EH (cell line): ENCODE measurements at places on chromosomes 1 and 21.

DNA sequence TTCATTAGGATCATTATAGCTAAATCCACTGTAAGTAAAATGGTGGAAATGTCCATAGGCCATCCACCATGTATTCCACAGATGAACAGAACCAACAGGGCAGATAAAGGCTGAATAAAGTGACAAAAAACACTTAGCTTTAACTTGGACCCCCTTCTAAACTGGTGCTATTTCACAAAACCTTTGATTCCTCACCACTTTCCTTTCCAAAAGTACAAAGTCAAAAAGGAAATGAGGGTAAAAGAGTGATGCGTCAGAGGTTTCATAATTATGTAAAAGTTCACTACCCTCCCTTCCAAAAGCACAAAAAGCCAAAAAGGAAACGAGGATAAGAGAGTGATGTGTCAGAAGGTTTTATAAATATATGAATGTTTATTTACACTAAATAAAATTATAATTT, 172.2 kb downstream of the TBX15 start:
- DNase-seq = no peak

DNA sequence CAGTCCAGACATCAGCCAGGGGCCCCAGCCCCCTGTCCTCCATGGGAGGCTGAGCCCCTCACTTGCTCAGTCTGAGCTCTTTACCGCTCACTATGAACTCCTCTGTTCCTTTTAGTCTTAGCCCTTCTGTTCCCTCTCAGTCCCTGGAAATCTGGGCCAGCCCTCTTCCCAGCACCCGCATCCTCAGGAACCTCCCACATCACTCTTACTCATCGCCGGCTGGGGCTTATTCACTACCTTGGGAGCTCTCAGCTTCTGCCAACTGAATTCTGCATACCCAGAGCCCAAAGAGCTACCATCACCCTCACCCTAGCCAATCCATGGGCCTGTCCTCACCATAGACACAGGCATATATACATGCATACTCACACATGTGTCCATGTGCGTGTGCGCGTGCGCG, 11.5 kb downstream of the KNCN start:
- peak; percentile 75 for DNase-seq

- no peak for DNase-seq
Measured at GRCh38 chr1:56396581-56396980, 182.8 kb downstream of the PLPP3 start.

GRCh38 chr1:34128186-34128889, 36.7 kb downstream of the CSMD2 start:
- DNase-seq = no peak

- DNase-seq = no peak
Measured at GRCh38 chr1:167905182-167905581, 8.8 kb downstream of the ADCY10 start.

- no peak for DNase-seq
Measured at GRCh38 chr1:47893412-47893811, 103.8 kb downstream of the TRABD2B start.

DNA sequence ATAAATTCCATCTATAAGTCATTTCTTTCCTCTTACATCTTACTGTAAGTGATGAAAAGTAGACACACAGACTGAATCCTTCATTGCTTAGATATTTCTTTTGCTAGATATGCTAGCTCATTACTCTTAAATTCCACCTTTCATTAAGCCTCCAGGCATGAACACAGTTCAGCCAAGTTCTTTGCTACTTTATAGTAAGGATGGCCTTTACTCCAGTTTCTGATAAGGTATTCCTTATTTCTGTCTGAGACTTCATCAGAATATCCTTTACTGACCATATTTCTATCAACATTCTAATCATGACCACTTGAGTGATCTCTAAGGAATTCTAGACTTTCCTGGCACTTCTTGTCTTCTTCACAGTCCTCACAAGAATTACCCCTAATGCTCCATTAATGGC, 191.7 kb upstream of the KCTD3 start:
- peak; percentile 13 for DNase-seq

DNA sequence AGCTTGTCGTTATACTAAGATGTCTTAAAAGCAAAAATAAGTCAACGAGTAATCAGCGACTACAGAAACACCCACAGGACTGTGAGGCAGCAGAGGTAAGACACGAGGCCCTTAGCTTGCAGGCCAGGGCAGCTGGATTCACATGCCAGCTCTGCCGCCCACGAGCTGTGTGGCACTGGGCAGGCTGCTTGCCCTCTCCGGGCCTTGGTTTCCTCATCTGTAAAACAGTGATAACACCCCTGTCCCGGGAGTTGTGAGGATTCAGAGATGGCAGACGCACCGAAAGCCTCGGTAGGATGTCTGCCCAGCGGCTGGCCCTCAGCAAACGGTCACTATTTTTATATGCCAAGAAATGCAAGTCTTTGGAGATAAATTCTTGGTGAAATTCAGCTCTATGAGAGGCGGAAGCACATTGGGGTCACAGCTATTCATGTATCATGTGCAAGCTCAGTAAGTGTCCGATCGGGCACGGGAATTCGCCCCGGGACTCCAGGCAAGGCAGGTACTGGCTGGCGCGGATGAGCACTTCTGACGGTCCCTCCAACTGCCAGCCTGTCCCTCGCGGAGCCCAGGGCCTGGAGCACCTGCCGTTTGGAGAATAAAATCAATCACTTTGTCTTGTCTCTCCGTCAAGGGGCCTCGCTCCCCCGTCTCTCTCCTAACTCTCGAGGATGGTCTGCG, 1.1 kb downstream of the C2CD2 start:
- no peak for DNase-seq

DNA sequence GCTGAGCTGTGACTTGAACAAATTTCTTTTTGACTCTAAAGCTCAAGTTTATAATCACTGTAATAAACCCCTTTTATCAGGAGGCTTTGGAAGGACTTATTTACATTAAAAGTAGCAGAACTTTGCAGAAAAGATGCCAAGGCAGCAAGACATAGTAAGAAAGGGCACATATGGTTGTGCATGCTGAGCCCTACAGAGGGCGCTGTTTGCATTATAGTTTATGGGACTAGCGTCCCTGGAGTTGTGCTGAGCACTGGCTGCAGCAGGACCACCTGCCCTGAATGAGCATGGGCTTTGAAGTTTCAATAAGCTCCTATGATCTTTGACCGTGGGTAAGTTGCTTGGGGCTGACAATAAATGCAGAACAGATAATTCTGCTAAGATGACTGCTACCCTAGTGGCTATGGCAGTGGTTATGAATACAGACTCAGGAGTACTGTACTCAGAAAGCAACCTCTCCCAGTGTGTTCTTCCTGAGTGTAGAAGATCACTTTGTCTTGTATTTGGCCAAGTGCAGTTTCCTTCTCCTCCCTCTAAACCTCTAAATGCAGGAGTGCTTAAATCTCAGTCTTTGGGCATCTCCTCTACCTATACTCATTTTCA, 45.4 kb upstream of the USP1 start:
- DNase-seq = peak; percentile 26

GRCh38 chr21:23780326-23780725, 1827.0 kb downstream of the MRPL39 start:
- DNase-seq = no peak

DNA sequence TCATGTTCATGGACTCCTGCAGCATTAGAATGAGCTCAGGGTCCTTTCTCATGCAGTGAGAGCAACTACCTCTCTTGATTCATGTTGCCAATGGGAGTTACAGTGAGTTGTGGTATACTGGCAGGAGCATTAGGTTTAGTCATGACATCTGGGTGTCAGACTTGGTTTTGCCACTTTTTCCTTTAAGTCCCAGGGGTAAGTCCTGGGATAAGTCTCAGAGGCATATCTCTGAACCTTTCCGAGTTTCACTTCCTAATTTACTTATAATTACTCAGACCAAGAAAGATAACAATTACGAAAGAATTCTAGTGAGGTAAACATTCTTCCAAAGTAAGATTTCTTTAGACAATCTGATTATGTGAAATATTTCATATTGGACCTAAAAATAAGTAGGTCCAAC, 606.0 kb downstream of the SMYD3 start:
- DNase-seq = peak; percentile 5

DNA sequence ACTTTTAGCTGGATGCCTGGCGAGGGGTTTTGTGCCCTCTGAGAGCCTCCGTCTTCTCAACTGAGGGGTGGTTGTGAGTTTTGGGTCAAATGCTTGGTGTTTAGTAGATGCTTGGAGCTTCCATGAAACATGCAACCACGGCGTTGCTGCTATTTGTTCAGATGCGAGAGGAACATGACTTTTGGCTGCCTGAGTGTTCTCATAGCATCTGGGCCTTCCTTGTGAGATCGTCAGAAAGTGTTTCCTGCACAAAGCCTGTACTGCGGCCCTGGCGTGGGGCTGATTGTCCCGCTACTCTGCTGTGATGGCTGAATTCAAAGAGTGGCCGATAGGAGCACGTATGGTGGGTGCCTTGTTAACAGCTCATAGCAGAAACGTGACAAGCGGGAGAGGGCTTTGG, 69.8 kb upstream of the FAM3B start:
- no peak for DNase-seq

- no peak for DNase-seq
Measured at GRCh38 chr1:2816786-2817185, 15.3 kb upstream of the TTC34 start.

- no peak for DNase-seq
Measured at GRCh38 chr1:245019910-245020486, 134.8 kb upstream of the KIF26B start.

DNA sequence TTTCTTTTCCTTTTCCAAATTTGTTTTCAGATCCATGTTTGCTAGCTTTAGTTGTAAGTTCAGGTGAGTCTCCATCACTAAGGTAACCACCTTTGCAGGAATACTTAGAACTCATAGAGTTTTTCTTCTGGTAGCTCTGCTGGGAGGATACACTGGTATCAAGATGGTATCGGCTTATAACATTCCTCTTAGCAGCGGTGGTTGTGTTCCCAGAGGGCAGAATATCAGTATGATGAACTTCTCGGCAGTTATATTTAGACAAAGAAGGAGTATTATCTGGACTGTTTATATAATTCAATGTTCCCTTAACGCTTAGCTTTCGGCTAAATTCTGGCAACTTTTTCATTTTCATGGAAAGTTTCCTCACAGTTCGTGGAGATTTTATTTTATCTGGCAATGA, 18.1 kb downstream of the SYDE2 start:
- no peak for DNase-seq

GRCh38 chr1:66490816-66491215, 43.1 kb upstream of the SGIP1 start:
- peak; percentile 54 for DNase-seq

GRCh38 chr1:13769212-13769611, 69.2 kb downstream of the PRDM2 start:
- no peak for DNase-seq

- DNase-seq = no peak
Measured at GRCh38 chr1:243733670-243734307, 116.3 kb downstream of the AKT3 start.

- no peak for DNase-seq
Measured at GRCh38 chr1:31429583-31429982, 16.6 kb downstream of the SERINC2 start.

DNA sequence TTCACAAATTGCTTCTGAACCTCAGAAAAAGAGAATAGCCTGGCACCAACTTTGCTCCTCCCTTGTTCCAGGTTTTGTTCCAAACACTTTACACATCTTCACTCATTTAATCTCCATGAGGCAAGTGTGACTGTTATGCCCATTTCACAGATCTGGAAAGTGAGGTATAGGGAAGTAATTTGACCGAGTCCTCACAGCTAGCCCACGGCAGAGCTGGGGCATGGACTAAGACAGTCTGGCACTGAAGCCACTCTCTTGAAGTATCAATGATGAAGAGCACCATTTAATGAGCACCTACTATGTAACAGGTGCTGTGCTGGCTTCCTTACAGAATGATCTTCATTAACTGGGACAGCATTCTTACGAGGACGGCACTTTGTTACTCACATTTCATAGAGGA, 19.0 kb downstream of the C1QB start:
- DNase-seq = no peak

- DNase-seq = peak; percentile 40
Measured at GRCh38 chr1:92310185-92310597, 11.3 kb downstream of the RPAP2 start.
